NCI-H1105 treated with DMSO at 0.1 percent for 48 hours (cell line): ENCODE measurements at places on chromosomes 7 and 10.

GRCh38 chr10:76202777-76203176, 771.4 kb downstream of the LRMDA start:
- no peak for DNase-seq

GRCh38 chr7:157548691-157549303, 212.0 kb downstream of the DNAJB6 start:
- DNase-seq = no peak

DNA sequence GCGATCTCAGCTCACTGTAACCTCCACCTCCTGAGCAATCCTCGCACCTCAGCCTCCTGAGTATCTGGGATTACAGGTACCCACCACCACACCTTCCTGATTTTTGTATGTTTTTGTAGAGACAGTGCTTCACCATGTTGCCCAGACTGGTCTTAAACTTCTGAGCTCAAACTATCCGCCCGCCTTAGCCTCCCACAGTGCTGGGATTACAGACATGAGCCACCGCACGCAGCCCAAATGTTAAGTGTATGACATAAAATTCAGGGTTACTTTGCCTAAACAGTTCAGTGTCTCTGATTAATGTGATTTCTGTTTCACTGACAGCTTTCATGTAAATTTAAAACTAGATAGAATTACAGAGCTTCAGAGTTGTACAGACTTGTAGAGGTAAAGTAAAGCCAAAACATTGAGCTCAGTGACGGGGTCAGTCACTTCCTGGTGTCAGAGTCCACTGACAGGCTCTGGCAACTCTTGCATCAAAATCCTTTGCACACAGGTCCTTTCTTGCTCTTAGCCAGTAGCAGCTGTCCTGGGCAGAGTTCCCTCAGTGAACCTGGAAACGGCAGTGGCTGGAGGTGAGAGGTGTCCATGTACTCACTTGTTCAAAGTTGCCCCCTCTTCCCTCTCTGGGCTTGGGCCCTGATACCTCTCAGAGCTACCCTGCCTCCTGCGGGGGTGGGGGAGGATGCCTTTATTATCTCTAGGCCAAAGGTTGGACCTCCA, 33.7 kb downstream of the MGMT start:
- DNase-seq = no peak

- peak; percentile 68 for DNase-seq
Measured at GRCh38 chr7:105521027-105521716, 899 bp downstream of the PUS7 start.

DNA sequence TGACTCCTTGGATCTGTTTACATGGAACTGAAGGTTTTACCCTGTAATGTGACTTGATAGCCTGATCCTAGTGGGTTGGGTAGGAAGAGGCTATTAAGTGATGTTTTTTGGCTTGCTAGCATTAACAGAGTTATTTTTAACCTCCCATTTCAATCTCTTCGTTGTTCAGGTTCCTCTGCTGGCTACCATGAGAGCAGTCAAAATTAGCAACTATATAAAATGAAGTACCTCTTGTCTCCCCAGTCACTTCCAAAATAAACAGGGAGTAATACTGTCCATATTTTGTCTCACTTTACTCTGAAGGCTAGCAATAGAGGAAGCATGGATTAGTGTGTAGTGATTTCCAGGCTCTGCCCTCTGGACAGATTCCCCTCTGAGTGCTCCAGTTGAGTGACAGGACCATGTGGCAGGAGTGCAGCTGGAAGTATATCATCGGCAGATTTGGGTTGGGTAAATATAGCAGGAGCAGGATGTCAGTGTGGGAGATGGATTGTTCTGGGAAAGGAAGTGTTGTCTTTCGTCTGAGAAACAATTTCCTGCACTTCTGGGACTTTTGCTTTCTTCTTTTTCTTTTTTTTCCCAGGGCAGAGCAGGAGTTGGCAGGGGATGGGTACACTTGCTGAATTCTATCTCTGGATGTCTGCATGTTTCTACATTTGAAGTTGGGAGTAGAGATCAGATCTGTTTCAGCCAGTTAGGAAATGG, 35.2 kb downstream of the GBF1 start:
- DNase-seq = peak; percentile 1

DNA sequence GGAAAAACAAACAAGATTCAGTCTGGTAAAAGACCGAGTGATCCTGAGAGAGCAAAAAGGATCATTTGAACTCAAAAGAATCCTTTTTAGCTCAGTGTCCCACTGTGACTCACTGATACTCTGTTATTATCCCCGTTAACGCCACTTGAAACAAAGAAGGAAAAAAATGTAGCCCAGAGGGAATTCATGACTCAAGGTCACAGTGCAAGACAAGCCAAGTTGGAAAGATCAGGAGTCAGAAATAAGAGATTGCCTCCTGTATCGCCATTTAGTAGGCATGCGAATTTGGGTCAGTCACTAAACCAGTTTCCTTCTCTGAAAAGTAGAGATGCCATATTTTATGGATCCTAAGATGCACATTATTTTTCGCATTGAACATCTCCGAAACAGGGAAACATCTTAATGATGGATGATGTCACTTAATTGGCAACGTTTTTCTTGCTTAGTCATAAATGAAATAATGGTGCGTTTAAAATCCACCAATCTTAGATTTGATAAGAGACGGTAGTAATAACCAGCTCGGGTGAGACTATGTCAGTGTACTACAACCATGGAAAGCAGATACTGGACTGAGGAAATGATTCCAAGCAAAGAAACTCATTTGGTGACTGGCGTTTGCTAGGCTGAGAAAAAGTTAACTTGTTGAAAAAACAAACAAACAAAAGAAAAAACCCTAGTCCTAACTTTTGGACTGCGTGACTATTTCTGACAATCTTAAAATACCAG, 502.0 kb upstream of the CELF2 start:
- DNase-seq = no peak

DNA sequence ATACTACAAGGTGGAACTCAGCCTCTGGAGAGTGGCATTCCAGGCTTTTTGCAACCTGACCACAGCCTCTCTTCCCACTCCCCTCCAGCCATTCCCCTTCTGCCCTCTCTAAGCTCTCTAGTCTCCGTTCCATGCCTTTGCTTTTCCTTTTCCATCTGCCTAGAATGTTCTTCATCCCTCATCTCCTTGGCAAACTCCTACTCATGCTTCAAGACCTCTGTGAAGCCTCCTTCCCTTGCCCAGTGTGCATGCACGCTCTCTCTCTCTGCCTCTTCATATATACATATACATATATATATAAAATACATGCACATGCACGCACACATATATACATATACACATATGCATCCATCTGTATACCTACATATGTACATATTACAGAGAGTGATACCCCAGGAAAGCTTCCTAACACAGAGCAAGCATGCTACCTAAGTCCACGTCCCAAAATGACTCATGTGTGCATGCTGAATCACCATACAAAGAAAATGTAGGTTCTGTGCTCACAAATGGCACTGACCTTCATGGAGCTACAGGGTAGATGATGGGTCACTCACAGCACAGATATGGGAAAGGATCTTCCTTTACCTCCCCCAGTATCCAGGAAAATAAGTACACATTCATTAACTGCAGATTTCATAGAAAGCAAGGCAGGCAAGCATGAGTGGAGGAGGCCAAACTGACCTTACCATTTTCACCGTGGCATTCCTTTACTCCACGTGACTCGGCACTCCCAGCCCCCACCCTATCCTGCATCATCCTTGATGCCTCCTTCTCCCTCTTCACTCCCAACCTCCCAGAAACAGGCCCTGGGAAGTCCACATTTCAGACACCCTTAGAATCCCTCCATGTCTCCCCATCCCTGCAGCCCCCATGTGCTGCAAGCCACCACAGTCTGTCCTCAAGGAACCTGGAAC, 238.4 kb upstream of the ZMIZ1 start:
- no peak for DNase-seq

GRCh38 chr7:1562116-1562515, 6.1 kb upstream of the TMEM184A start:
- no peak for DNase-seq

DNA sequence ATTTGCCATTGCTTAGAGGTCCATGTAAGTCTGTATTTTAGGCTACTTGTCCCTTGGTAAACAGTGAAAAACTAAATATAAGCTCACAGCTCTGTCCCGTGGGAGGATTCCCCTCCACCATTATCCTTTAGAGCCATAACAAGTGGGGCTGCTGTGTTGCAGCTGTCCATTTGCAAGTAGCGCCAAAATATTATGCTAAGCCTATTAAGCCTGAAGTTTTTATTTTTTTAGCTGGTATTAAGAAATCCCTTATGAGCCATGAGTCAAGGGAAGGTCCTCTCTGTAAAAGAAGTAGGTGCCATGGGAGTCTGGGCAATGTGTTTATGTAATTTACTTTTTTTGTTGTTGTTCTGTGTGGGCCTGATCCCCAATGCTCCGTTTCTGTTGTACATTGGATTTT, 183.9 kb downstream of the THSD7A start:
- DNase-seq = no peak

DNA sequence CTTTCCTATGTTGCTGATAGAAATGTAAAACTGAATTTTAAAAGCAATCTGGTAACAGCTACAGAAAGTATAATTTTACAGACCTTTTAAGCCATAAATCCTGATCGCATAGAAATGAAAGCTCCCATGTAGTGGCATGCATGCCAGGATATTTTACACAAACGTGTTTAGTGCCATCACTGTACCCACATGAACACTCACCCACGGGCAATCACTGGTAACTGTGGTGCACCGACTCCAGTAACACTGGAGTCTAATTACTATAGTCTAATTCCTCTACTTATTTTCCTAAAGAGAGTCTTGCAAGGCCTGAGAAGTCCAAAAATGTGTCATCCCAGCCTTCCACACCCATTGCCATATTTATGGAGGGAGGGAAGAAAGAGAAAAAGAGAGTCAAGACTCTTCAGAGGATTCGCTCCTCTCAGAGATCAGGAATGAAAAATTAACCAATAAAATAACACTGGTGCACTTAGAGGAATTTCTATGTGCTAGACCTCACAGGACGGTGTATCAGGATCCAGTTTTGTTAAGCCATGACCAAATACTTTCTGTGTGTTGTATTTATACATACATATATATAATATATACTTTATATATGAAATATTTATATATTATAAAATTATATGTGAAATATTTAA, 48.9 kb upstream of the AKR1C1 start:
- no peak for DNase-seq

- DNase-seq = no peak
Measured at GRCh38 chr10:69009360-69009759, 20.8 kb downstream of the KIFBP start.

DNA sequence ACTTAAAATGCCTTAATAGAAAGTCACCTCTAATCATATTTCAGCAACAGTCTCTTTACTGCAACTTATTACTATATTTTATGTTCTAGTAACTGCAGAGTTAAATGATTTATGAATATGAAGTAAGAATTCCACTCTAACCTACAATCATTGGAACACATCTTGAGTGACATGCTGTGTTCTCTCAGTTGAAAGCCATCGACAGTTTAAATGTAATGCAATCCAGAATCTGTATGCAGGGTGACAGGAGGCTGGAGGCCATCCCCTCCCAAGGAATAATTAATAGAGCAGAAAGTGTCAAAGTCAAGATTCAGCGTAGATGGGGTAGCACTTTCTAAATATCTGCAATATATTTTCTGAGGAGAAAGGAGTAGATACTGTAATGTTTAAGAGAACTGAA, 590.3 kb upstream of the SORCS1 start:
- no peak for DNase-seq

GRCh38 chr10:104779701-104780100, 138.6 kb downstream of the SORCS3 start:
- no peak for DNase-seq

DNA sequence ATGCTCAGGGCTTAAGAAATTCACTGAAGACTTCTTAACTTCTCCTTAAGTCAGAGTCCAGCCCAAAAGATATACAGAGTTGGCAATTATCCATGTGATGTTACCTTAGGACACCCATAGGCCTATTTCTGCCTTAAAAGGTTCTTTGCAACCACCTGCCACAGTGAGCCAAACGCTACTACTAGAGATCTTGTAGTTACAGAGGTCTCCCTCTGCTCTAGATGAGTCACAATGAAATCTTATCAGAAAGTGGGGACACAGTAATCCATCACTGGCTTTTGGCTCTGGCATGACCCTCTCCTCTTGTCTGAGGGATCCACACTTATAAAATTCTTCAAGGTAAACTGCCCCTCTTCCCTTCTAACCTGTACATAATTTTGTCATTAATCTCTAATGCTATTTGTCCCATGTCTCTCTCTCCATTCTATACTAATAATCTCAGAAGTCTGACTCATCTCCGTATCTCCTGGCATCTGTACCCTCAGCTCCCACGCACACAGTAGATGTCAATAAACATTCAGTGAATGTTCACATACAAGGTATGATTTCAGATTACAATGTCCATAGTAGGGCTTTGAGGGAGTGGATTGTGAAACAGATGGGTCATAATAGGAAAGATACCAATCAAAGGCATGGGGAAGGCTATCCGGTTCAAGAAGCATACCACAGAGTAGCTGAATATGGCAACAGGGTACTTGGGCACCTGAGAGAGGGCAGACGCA, 112.1 kb downstream of the SGMS1 start:
- DNase-seq = no peak

GRCh38 chr7:109009636-109010035, 440.0 kb downstream of the DNAJB9 start:
- DNase-seq = no peak

GRCh38 chr7:141671705-141672496, 30.1 kb downstream of the DENND11 start:
- no peak for DNase-seq

GRCh38 chr10:103685880-103686669, 169.3 kb downstream of the SH3PXD2A start:
- peak; percentile 31 for DNase-seq

GRCh38 chr7:32803406-32804141, 88.0 kb downstream of the KBTBD2 start:
- DNase-seq = no peak

DNA sequence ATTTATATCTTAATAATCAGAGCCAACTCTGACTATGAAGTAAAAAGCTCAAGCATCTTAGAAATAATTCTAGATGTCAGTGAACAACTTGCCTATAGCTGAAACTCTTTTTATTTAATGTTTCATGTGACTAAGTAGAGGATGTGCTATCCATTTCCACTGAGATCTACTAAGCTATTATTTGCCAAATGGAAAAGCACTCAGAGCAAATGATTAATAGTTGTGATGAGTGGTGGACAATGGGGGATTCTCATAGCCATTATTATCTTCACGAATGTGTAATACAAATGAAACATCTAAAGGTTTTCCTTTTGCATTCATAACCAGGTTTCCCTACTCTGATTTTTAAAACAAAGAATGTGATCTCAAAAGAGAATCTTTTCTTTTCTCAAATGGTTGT, 126.6 kb upstream of the GNAI1 start:
- DNase-seq = peak; percentile 19

DNA sequence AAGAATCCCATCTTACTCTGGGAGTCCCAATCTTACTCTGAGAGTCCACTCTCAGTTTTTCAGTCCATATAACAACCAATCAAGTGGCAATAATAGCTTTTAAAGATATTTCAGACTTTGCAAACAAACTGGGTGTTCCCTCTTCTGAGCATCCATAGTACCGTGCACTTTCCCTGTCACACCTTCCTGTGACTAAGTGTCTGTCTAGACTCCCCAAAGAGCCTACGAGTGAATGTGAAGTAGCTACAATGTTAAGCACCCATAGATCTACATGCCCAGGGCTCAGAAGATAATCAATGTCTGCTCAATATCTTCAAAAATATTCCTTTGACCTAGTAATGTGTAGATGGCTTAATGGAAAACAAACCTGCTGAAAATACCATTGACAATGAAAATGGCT, 95.6 kb upstream of the ASAH2 start:
- no peak for DNase-seq
